ENCODE measurements at places on chromosomes 4 and X.
A peak's percentile ranks its signal among the peaks of the same experiment; 100 is the strongest.

GRCh38 chr4:158816955-158817354 lies 48.1 kb downstream of the FNIP2 start:
- DNase-seq = no peak

DNA sequence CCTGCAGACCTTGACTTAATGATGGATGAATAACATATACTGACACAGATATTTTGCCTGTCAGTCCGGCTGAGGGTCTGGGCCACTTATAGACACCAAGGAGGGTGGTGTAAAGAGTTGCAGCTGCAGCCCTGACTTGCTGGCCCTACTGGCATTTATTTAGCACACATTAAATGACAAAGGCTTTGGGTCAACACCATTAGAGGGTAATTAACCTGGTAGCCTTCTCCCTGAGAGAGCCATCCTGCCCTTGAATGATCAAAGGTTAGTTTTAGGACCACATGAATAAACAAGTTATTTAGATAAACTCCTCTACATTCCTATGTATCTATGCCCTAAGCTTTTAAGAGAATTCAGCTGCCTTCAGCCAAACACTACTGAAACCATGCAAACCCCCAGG lies 110.8 kb upstream of the DGKK start:
- peak; percentile 47 for DNase-seq

- DNase-seq = peak; percentile 88
These were observed 897 bp upstream of the FBXL5 start for GRCh38 chr4:15656038-15656470.

- no peak for DNase-seq
These were observed 131.6 kb downstream of the ARHGAP24 start for GRCh38 chr4:85606505-85606904.

DNA sequence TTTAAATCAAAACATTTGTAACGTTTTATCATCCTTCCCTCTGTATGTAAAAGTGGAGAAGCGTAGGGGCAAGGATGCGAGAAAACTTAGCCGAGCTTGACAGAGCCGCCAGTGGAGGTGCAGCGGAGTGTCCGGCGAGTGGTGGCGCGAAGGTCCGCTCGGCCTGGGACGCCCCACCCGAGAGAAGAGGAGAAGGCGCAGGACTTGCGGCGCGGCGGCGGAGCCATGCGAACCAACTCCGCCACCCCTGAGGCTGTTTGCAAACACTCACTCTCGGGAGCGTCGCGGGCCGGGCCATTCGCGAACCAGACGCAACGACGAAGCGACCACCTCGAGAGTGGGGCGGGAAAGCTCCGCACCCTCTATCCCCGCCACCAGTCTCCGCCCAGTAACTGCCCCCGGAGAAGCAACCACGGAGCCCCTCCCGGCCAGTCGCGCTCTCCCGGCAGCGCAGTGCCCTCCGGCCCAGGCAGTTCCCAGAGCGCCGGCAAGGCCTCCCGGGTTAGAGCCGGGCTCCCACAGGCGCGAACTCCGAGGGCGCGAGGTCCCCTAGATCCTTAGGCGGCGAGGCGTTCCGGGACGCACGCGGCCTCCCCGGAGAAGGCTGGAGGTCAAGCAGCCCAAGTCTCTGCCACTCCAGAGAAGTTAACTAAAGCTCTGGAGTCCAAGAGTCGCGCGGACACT lies 2.3 kb upstream of the MAB21L2 start:
- peak; percentile 50 for DNase-seq

- DNase-seq = no peak
These were observed 189.9 kb downstream of the AASDH start for GRCh38 chr4:56197387-56197786.
